ENCODE measurements at places on chromosomes 3 and 15.

- DNase-seq, result no peak
Measured at GRCh38 chr3:172538368-172539151, 15.3 kb upstream of the TNFSF10 start.

DNA sequence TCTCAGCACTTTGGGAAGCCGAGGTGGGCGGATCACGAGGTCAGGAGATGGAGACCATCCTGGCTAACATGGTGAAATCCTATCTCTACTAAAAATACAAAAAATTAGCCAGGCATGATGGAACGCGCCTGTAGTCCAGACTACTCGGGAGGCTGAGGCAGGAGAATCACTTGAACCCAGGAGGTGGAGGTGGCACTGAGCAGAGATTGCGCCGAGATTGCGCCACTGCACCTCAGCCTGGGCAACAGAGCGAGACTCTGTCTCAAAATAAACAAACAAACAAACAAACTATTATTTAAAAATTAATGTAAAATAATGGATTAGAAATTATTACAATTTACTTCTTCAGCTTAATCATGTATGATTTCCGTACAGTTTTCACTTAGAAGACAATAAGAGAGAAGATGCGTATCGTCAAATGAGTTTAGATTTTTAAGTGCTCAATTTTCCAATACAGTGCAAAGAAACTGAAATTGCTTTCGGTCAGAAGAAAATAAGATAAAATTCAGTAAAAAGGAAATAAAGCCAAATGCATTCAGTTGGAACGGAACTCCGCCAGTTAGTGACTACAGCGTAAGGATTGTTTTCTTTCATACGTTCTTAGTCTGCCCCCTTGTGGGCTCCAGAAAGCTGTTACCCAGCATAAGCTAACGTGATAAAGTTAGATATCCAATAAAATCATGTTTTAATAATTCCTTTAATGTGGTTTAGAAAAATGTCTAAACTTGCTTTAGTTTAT, 24.8 kb downstream of the AADAC start:
- DNase-seq, result peak; percentile 73

GRCh38 chr3:150583028-150583427, 20.1 kb upstream of the SELENOT start:
- DNase-seq, result no peak

DNA sequence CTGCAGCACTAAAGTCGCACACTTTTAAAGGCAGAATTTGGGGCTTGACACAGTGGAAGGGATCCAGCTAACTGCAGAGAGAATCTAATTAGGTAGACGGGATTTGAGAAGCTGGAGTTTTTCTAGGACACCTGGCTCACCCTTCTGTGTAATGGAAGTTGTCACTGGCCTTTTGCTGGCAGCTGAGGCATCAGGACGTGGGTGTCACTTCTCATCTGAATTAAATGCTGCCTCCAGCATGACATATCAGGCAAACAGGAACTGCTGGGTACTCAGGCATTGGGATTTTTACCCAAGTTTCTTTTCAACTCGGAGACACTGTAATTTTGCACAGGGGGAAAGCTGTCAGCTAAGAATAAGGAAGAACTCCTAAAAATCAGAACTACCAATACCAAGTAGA, 861.9 kb upstream of the ARPP21 start:
- no peak for DNase-seq

DNA sequence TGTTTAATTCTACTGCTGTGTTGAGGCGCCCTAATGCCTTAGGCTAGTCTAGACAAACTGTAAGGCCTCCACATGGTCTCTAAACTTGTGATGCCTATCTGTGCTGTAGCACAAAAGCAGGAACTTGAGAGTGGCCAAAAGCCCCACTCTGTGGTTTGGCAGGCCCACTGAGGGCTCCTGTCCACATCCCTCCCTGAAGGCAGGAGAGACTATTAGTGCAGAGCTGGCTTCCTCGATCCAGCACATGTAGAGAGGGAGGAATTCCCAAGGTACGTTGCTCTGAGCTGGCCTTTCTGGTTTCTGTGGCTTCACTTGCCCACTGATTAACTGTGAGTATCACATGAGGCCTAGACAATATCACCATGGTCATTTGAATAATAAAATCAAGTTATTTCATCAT, 90.6 kb downstream of the POLR2M start:
- no peak for DNase-seq

DNA sequence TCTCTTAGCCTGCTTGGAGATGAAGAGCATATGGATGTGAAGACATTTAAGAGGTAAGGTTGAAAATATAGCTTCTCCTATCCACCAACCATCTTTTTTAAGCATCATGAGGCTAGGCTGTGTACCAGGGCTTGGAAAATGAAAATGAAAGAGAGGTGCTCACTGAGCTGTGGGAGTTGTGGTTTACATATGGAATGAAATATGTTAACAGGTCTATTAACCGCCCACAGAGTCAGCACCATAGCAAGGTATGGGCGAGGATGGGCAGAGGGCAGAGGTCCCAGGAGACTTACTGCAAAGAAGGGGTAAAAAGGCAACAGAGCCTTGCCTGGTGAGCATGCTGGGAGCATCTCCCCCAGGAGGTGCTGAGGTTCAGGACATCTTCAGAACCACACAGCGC, 273.1 kb downstream of the GABRG3 start:
- DNase-seq, result no peak

- no peak for DNase-seq
Measured at GRCh38 chr3:174547801-174548435, 311.2 kb upstream of the NAALADL2 start.

DNA sequence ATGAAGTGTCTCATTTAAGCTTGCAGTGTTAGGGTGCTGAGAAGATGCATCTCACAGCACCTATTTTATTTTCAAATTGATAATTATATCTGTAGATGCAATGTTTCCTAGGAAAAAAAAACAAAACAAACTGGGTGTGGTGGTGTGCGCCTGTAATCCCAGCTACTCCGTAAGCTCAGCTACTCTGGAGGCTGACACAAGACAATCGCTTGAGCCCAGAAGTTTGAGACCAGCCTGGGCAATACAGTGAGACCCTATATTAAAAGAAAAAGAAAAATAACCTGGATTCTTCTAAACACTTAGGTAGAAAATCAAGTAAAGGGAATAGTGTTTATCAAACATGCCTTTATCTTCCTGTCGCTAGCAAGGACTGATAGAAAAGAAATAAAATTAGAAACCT, 1.9 kb downstream of the MINDY2 start:
- DNase-seq, result no peak

- DNase-seq, result peak; percentile 8
Measured at GRCh38 chr3:160801386-160802118, 45.5 kb downstream of the PPM1L start.

All from AG08395 (cell line).